ENCODE measurements at places on chromosomes 5 and 9.

- no peak for DNase-seq
Observed at GRCh38 chr5:149470942-149471341, 80.3 kb downstream of the CSNK1A1 start.

- no peak for DNase-seq
Observed at GRCh38 chr5:137669811-137670210, 66.1 kb downstream of the KLHL3 start.

DNA sequence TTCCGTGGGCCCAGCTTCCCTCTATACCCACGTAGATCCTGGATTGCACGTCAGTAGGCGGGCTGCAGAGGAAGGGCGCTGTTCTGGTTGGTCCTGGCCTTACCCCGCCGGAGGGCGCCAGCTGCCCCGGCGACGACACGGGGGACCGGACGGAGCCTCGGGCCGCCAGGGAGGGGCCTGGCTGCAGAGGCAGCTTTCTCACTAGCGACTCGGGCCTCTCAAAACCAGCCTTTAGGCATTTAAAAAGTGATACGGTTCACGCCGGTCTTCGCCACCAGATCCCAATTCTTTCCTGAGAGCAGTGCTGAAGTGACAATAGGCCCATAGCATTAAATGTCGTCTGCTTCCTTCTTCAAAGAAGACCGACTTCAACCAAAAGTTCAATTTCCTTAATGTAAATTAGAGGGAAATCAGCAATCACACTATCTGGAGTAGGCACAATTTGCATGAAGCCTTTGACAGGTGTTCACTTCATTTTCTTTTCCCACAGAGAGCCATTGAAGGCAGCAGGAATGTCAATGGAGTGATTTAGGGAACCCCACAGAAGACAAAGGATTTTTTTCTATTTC lies 17.6 kb upstream of the UBE2D2 start:
- DNase-seq, result no peak

- no peak for DNase-seq
Observed at GRCh38 chr9:22216730-22217172, 207.6 kb upstream of the CDKN2B start.

GRCh38 chr9:33430942-33431341 lies 16.5 kb downstream of the AQP3 start:
- DNase-seq, result no peak

DNA sequence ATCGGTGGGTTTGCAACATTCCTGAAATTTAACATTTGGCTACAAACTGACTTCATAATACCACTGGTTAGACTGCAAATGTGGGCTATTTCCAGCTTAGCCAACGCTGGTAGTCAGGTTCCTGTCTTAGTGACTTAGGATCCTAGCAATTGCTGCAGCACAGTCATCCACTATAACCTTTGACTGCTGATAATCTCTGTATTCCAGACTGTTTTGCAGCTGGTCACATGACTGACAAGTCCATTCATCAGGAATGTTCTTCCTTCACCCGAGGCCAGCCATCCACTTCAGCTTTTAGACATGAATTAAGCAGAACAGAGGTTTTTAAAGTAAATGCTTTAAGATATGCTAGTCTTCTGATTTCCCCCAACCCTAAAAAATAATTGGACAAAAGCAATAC lies 425.9 kb upstream of the MPDZ start:
- DNase-seq, result no peak

- DNase-seq, result no peak
Observed at GRCh38 chr9:86488794-86489193, 134.6 kb upstream of the TUT7 start.

- no peak for DNase-seq
Observed at GRCh38 chr9:123267481-123268198, 746 bp downstream of the STRBP start.

- no peak for DNase-seq
Observed at GRCh38 chr5:110159202-110159601, 469.5 kb downstream of the MAN2A1 start.

GRCh38 chr5:161263191-161263590 lies 283.3 kb downstream of the GABRB2 start:
- DNase-seq, result no peak

DNA sequence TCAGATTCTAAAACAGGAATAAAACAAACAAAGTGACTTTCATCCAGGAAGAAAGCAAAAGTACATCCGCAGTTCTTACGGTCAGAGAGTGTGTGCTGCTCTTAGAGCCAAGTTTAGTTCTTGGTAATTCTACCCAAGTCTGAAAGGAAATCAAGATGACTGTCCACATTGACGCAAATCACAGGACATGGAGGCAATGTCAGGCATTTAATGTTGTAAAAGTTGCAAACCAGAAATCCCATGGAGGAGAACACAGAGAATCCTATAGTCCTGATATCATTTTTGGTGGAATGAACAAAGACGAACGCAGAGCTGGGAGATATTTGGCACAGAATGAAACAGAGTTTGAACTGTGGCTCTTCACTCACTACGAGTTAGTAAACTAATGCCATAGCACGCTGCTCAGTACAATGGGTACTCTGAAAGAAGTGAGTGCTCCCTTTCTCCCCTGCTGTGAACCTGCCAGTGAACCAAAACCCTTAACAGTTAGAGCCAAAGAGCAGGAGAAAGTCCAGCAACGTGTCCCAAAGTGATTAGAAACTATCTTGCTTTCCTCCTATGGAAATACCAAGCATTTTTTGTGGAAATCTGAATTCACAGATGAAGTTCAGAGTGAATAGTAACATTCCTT lies 74.3 kb downstream of the MUSK start:
- DNase-seq, result no peak

DNA sequence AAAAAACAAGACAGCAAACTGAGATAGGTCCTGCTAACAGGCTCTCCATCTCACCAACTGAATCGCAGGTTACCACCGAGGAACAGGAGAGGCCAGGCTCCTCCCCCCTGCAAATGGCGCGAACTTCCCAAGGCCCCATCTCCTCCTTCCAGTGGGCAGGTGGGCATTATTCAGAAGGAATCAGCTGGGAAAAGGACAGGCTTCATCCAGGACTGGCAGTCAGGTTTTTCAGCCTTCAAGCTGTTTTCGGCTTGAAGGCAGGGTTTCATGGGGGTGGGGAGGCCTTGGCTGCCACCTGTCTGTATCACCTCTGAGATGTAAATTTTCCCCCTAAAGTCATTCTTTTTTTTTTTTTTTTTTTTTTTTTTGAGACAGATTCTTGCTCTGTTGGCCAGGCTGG lies 79.4 kb downstream of the SFXN1 start:
- no peak for DNase-seq

DNA sequence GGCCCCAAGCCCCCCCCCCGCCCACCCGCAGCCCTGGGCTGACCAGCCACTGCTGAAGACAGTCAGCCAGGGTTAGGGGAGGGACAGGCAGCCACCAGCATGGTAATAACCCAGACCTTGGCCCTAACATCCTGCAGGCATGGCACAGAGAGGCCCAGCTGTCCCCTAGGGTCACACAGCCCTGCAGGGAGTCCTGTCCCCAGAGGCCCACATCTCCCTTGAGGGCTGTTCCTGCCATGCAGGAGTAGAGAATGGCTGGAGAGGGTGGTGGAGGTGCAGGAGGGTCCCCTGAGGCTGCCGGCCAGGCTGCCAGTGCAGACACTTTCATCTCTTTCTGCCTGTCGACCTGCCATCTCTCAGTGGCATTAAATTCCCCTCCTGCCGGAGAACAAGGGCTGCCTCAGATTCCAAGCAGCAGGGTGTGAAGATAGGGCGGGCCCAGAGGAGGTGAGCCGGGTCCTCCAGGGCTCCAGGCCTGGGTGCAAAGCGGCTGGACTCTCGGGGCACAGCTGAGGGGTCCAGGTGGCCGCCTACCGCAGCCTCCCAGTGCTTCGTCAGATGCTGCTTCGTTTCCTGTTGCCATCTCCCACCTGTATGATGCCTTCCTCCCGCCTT lies 40.0 kb downstream of the CXXC5 start:
- DNase-seq, result no peak

DNA sequence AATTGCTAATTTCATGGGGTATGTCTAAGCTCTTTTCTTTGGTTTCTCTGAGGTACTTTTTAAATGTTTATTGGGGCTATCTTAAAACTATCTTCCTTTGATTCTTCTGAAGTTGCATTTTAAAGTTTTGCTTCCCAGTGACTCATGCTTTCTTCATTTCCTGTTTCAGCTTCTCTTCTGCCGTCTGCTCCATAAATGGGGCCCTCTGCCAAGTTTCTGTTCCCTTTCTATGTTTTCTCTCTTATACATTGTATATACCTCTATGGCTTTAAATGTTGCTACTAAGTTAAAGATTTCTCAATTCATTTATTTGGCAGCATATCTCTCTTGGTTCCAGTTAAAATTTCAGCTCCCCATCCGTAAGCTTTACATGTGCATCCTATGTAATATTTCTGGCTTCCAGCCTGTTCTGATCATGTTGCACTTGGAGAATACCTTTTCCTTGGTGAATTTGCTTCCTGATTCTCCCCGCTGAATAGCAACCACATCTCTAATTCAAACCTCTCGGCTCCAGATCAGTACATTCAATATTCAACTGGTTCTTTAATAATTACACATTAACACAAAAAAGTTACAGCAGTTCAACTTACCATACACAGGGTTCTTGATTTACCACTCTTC lies 125.3 kb downstream of the ST8SIA4 start:
- peak; percentile 18 for DNase-seq

- DNase-seq, result no peak
Observed at GRCh38 chr9:89978185-89978584, 373.4 kb downstream of the GADD45G start.

GRCh38 chr5:102277144-102277543 lies 18.9 kb downstream of the SLCO4C1 start:
- no peak for DNase-seq

GRCh38 chr9:116234081-116234480 lies 80.5 kb downstream of the PAPPA start:
- no peak for DNase-seq

DNA sequence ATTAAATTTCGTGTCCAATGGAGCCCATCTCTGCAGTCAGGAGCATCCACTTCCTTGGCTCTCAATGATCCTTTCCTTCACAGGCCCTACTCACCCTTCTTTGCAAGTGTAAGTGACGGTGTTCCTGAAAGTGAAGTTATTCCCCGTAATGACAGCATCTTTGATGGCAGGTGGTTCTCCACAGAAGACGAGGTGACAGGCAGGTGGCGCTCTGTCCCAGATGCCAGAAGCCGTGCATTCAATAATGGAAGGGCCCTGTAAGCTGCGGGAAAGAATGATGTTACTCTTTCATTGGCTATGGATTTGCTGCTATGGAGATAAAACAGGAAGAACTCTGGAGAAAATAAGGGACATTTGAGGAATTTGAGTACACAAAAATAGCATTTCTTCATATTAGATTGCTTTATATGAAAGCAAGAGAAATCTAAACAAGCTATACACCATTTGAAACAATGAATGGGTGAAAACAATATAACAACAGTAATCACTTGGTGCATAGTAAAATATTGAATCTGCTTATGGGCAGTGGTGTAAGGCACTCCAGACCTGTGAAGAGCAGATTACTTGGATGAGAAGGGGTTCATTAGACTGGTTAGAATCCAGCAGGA lies 89.9 kb upstream of the TXNDC8 start:
- DNase-seq, result peak; percentile 34

DNA sequence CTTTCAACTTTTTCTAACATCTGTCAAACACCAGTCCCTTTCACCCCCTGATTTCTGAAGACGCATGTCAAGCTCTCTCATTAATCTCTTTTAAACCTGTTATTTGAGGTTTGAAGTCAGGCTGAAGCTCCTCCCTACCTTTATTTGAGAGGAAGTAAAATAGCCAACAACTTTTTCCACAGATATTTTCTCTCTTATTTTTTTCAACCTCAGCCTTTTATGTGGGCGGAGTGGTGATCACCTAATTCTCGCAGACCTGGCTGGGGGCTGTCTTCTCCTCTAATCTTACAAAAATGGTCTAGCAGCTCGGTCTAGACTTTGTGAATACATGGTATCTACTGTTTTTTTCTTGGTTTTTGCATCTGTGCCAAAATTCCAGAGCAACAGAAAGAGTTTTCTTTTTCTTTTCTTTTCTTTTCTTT lies 395.7 kb upstream of the ACTBL2 start:
- no peak for DNase-seq

DNA sequence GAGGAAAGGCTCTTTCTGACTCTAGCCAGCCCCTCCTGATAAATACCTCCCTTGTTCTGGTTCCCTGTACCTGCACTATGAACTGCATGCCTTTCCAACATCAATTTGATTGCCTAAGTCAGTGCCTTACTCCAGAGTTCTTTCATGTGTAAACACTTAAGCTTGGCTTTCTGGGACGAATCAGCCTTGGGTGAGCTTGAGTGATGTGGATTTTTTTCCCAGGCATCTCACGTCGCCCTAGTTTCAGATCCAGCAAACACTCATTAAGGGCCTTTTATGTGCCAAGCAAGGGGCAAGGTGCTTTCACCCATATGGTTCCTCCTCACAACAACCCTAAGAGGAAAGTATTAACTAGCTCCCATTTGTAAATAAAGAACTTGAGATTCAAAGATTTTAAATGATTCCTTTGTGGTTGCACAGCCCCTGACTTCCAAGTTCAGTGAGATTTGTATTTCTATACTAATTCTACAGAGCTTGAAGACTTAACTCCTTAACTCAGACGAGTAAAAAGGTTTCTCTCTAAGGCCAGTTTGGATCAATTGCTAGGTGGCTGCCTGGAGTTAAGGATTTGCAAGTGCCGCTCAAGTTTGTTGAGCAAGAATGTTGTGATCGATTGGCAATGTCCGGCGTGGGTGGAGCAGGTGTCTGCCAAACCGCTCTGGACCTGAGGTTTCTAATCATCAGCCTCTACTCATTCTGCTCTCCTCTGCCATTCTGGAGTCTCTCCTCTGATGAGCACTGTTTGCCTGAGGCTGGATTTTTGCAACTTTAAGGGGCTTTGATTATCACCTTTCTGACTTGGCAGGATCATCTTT lies 20.2 kb upstream of the TJP2 start:
- DNase-seq, result no peak

GRCh38 chr9:129108083-129108804 lies 2.3 kb downstream of the CRAT start:
- DNase-seq, result no peak

GRCh38 chr5:77924081-77924480 lies 147.9 kb upstream of the TBCA start:
- no peak for DNase-seq

DNA sequence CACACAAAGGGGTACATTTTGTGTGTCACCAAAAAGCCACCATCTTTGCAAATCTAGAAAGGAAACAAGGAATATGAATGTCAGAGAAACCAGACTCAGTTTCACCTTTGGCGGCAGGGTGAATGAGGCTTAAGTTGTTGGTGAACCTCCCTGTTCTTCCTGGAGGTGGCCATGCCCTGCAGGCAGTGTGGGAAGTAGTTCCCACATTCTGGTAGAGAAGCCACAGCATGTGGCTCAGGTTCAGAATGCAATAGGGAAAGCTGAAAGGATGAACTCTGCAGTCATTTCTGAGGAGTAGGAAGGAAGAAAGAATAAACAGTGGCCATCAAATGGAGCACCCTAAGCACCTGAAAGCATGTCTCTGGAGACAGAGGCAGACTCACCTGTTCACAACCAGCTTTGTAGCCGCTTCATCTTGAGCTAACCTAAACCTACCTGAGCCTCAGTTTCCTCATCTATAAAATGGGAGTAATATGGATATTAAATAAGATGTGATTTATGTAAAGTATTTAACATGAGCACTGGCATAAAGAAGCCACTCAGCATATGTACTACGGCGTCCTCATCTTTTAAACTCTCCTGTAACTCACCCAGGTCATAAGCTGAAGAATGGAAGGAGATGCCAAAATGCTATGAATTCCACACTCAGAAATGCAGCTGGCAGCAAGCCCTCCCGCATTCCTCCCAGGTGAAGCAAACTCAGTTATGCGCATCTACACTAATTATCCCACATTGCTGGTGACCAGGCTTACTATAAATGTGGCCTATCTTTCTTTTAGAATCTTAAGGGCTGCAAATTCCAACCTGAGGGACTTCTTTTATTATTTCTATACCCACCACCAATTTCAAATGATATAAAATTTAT lies 86.0 kb downstream of the ZNF608 start:
- DNase-seq, result no peak
